Cortex of kidney (tissue), 1 donor: ENCODE measurements at places on chromosomes 3 and 15.

- no peak for DNase-seq
These were observed 17.6 kb downstream of the IFT80 start for GRCh38 chr3:160381470-160381869.

DNA sequence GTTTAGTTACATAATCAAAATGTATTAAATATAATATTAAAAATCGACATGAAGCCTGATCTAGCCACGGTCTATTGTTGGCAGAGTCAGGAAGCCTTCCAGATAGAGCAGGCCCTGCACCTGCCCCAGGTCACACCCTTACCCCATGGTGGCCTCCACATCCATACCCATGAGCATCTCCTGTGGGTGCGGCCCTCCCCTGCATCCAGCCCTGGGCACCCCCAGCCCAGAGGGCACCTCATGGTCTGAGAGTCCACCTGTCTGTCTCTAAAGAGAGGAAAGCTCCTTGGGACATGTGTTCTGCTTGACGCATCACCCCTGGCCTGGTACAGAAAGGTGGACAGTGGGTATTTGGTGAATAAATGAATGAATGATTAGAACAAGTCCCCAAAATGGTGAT, 37.2 kb upstream of the CSPG4 start:
- DNase-seq, result no peak

DNA sequence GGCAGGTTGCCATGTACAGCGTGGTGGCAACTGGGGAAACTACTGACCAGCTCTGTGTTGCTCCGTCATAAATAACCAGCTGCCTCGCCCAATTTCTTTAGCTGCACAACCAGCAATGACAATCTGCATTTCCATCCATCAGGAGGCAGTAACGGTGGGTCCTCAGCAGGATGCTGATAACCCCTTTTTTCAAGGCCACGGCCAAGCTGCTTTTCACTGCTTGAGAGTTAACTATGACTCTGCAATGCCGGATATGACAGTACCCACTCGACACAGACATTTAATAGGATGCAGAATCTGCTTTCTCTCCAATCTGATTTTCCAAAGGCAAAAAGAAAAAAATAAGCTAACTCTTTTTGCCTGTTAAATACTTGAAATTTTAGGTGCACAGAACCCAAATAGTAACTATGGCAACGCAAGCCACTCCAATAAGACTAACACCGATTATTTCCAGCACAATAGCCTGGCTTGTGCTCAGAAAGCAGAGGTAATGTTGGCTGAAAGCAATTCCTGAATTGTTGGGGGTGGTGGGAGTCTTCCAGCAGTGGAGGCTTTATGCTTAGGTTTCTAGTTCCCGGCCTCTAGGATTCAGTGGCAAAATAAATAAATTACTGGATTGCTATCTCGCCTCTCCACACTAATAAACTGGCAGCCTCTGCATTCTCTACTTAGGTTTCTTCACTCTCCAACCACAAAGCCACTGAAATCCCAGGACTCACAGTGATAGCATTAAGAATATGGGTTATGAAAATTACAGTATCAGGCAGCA, 31.2 kb upstream of the SRGAP3 start:
- no peak for DNase-seq

- DNase-seq, result no peak
These were observed 131.2 kb downstream of the MAGI1 start for GRCh38 chr3:65907232-65908130.

DNA sequence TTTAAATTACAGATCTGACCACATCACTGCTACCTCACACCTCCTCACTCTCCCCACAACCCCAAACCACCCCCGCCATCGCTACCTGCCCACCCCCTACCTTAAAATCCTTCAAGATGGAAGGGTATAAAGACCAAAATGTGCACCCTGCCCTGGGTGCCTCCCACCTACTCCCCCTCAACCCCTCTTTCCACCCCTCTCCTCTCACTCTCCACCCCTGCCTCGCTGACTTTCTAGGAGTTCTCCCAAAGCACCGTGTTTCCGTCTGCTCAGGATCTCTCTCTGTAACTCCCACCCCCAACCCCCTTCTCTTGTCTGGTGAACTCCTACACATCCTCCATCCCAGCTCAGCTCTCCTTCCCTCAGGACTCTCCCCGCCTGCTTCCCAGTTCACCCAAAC, 69.1 kb downstream of the MEGF11 start:
- DNase-seq, result no peak
